Activated CD8-positive, alpha-beta memory T cell treated with anti-CD3 and anti-CD28 coated beads for 24 hours (primary cell): ENCODE measurements at places on chromosomes 16 and 17.
A peak's percentile ranks its signal among the peaks of the same experiment; 100 is the strongest.

GRCh38 chr16:71854369-71854948 lies 8.7 kb downstream of the ATXN1L start:
- DNase-seq: no peak

- no peak for DNase-seq
These were observed 93.9 kb downstream of the HAPSTR1 start for GRCh38 chr16:9185381-9185780.

DNA sequence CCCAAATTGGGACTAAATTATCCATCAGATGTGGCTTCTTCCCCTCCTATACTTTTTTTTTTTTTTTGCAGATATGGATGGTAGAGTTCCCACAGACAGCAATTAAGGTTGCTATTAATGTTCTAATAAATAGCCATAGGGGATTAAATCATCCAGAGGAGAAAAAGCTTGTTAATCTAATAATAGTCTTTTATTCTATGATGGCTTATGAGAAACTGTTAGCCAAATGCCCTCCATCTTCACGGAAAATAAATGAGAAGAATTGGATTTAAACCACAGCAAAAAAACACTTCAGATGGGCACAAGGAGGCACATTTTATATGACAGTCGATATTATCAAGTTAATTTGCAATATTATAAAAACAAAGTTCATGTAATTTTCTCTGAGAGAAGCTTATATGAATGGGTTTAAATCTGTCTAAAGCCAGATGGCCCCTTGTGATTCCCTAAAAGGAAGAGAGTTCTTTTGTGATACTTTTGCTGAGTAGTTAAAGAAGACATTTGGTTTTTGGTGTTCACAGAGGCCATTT lies 5.1 kb upstream of the CAPNS2 start:
- DNase-seq: no peak

- DNase-seq: no peak
These were observed 173.3 kb downstream of the PRKCB start for GRCh38 chr16:24009098-24009497.

- no peak for DNase-seq
These were observed 42.5 kb upstream of the RASD1 start for GRCh38 chr17:17538417-17539391.

DNA sequence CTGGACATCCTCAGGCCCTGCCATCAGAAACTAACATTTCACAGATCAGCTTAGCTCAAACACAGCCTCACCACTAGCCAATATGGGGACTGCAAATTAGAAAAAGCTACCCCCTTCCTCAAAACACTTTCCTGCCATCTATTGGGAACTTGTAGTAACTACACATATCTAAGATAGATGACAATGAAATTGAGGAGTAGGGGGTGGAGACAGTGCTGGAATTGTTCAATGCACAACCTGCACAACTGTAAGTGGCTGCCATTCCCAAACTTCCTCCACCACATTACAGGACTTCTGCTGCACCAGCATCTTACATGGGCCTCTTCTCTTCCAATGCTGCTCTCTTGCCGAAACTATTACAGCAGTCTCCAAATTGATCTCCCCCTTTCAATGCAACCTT lies 21.9 kb downstream of the AIPL1 start:
- no peak for DNase-seq

GRCh38 chr17:43760254-43760852 lies 1.8 kb upstream of the SOST start:
- DNase-seq: peak; percentile 97
